Right lobe of liver (tissue), 6 donors: ENCODE measurements at places on chromosomes 2 and 18.

GRCh38 chr2:127400533-127400896 is 12.7 kb upstream of the MAP3K2 start:
- no peaks in the 10 kb centered on the region for H3K27me3 ChIP-seq
- no peaks in the 10 kb centered on the region for H3K4me1 ChIP-seq
- H3K4me3 ChIP-seq = no peak overlapping the region
- no peak for DNase-seq
- no peaks in the 10 kb centered on the region for H3K36me3 ChIP-seq
- no peak overlapping the region for H3K27ac ChIP-seq

DNA sequence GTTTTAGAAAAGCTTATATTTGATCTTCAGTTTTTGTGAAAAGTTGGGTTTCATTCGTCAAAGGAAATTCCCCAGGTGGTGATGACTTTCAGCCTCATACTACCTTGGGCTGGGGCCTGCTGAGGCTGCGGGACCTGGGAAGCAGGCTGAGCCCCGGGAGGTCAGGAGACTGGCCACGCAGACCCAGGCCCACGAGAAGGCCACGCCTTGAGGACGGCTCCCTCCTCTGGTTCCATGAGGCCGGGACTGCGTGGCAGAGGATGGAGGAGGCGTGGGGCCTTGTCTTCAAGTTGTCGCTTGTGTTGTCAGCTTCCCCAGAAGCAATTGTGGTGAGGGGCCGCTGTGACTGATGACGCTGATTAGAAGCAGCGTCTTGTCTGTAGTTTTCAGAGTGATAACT is 11.8 kb downstream of the CNDP2 start:
- peaks cover 30% of the 10 kb centered on the region for H3K36me3 ChIP-seq
- no peak for DNase-seq
- H3K4me1 ChIP-seq = no peaks in the 10 kb centered on the region
- no peak overlapping the region for H3K27ac ChIP-seq

GRCh38 chr2:63484481-63484880 is 103.8 kb downstream of the WDPCP start:
- H3K4me1 ChIP-seq = no peaks in the 10 kb centered on the region
- DNase-seq = no peak
- H3K27ac ChIP-seq = no peak overlapping the region
- H3K36me3 ChIP-seq = no peaks in the 10 kb centered on the region
- H3K27me3 ChIP-seq = no peaks in the 10 kb centered on the region

DNA sequence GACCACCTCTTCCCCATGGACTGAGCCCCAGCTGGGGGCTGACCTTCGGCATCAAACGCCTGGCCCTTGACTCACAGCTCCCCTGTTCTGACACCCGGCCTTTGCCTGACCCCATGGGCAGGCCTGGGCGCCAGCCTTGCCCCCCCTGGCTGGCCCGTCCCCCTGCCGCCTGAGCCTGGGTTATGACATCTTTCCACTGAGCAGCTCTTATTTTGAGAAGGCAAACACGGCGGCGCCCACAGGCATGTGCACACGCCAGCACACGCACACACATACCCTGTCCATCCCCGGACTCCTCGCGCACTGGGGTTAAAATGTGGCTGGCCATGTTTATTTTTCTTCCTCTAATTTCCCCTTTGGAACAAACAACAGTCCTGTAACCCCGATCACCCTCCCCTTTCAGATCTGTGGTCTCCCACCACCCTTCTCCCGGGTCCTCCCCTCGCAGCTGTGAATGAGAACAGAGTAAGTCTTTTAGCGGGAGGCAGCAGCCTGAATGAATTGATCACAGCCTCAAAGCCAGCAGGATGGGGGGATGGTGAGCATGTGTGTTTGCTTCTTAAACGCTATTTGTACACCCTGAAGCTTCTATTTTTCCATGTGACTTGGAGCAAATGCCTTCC is 11.8 kb upstream of the ATOH8 start:
- H3K4me3 ChIP-seq = peak overlapping the region; percentile 32
- peaks cover 38% of the 10 kb centered on the region for H3K4me1 ChIP-seq
- H3K27me3 ChIP-seq = no peaks in the 10 kb centered on the region
- no peaks in the 10 kb centered on the region for H3K36me3 ChIP-seq
- DNase-seq = peak; percentile 82
- H3K27ac ChIP-seq = peak overlapping the region; percentile 85
